Ureter (tissue), 1 donor: ENCODE measurements at places on chromosomes 3 and 15. TPM values are rescaled to one million over a fixed set of nuclear protein-coding genes. Genes with fewer than 3 reads are reported as not detected.

GRCh38 chr3:58623961-58624360 lies 42.6 kb downstream of the FAM3D start:
- no peak for DNase-seq

- DNase-seq: no peak
These were observed 124.2 kb upstream of the ADPGK start for GRCh38 chr15:72907733-72908132.

DNA sequence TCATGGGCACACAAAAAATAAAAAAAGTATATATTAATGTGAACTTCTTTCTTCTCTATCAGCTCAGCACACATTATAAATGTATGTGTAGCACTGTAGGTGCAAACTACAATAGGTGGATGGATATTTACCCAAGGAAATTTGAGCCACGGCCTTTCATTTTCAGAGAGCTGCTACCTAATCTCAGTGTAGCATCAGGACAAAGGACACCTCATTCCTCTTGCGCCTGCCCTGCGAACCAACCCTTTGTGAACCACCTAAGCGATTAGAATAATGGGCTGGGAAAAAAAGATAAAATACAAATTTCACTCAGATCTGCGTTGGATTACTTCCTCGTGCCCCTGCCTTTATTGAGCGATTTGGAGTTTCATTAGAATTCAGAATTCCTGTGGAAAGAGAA lies 263.2 kb downstream of the NR2F2 start:
- DNase-seq: no peak

DNA sequence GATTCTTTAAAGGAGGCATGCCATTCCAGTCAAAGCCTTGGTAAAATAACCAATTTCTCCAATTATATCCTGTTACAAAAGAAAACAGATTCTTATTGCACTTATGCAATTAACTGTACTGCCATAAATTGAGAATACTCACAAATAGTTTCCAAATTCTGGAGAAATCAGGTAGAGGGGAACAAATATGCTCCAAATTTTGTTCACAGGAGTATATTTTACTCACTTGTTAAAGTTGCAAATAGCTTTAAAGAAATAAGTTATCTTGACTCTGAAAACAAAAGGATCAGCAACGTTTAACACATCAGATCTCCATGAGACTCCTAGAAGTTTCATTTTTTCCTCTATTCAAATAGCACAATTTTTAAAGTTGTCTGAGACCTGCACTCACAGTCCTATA lies 712.1 kb upstream of the ARRDC4 start:
- DNase-seq: no peak

- DNase-seq: no peak
These were observed 193.6 kb downstream of the CLSTN2 start for GRCh38 chr3:140128631-140129030.

DNA sequence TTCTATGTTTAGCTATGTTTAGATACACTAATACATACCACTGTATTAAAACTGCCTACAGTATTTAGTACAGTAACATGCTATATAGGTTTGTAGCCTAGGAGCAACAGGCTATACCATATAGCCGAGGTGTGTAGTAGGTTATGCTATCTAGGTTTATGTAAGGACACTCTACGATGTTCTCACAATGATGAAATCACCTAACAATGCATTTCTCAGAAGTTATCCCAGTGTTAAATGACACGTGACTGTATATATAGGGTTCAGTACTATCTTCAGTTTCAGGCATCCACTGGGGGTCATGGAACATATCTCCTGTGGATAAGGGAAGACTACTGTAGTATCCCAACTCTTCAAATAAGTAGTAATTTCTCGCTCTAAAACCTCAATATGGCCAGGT lies 97.4 kb downstream of the TMCC1 start:
- no peak for DNase-seq

DNA sequence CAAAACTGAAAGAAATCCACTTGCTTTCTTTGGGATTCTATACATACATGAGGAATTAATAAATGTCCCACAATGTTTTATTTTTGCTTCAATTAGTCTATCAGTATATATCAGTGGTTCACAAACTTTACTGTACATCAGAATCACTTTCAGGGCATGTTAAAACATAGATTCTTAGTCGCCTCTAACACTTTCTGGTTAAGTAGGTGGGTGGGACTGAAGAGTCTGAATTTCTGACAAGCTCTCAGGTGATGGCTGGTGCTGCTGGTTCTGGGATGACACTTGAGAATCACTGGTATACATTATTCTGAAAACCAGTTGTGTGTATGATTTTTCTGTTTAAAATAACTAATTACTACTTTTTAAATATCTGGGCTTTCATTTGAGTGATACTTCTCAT lies 393.3 kb downstream of the TBC1D5 start:
- no peak for DNase-seq

Gene DUOX2
- 92.1 TPM for total RNA-seq

GRCh38 chr3:177968891-177969290 lies 567.3 kb upstream of the KCNMB2 start:
- DNase-seq: no peak

DNA sequence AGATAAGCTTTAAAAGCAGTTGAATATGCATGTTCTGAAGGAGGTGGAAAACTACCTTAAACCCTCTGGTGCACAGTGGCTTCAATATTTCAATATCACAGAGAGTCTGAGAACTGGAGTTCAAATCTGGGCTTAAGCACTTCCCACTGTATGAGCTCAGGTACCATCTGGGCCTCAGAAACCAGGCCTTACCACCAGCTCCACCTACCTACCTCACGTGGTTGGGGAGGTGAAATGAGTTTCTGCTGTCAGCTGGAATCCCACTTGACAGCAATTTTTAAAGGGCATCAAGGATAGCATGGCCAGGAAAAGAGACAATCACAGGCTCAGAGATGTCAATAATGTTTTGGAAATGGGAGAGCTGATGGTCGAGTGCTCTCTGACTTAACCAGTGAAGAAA lies 5.0 kb downstream of the CHCHD4 start:
- DNase-seq: no peak

Gene OSTN
- total RNA-seq: not detected

Gene MESD
- total RNA-seq: 37.6 TPM

Gene IGF1R
- 88.6 TPM for total RNA-seq
